ENCODE measurements at places on chromosomes 13 and 19.

DNA sequence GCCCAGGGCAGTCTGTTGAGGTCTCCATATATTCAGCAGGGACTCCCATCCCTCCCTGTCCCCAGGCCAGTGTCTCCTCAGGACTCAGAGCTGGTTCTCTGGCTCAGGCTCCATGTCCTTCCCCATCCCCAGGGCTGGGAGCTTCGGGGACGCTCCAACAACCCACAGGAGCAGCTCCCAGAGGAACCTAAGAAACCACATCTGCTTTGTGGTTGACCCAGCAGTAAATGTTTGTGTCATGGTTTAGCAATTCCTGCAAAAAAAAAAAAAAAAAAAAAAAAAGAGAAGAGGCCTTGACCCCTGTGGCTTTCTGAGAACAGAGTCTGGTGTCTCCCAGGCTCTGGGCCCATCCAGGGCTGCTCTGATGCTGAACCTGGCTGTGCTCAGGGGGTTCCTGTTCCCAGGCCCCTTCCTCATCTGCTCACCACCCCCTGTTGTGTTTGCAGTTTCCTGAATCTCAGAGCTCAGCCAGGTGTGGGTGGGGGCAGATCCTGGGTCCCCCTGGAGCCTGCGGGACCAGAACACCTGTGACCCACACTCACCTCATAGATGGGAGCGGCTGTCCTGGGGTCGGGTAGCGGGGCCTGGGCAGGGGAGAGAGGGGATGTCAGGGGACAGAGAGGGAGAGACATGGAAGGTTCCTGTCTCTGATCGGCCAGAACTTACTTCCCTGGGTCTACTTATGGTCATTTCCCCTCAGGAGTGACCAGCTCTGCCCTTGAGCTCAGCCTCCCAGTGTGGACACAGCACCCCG, 25.2 kb upstream of the CEACAM1 start:
- DNase-seq: peak; percentile 52

DNA sequence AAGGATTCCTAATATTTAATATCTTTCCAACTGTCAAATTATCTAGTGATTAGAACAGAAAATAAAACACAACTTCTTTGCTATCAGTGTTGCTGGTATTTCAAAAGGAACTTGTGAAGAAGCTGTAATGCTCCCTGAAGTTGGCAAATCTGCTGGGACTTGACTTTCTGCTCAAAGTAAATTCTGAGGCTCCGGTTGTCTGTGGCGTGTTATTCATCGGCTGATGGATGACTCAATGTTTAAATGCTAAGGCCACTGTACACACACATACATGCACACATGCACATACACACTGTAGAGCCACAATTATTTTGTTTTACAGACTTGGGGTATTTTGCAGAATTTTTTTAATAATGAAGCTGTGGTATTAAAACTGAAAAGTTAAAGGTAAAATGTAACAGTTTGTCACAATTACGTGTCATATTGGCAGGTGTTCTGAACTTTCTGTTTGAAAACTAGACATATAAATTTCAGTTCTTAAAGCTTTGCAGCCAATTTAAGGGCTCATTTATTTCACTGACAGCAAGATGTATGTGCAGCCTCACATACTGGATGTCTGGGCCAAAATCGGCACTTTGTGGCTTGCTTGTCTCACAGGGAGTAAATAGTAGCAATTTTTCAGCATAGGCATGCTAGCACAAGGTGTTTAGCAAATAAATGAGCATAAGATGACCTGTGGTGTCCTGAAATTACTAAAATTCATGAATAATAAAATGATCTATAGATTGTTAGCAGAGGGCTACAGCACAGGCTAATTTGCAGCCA, 1691.7 kb upstream of the PCDH20 start:
- DNase-seq: peak; percentile 31

DNA sequence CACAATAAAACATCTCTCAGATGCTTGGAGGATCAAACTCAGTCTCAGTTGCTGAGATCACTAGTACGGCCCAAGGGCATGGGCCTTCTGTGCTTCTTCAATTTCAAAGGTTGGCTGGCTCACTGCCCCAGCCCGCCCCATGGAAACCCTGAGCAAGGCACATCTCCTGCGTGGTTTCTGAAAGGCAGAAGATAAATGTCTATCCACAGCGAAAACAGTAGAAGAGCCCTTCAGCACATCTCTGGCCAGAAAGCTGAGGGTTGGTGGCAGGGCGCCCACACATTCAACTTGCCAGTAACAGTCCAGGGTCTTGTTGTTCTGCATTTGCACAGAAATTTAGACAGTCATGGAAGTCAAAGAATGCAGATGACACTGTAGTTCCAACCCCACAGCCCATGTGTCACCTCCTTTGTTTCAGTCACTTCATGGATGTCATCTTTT, 24.0 kb upstream of the KATNAL1 start:
- DNase-seq: no peak

- peak; percentile 20 for DNase-seq
These were observed 765.6 kb downstream of the DIAPH3 start for GRCh38 chr13:59398127-59398526.

DNA sequence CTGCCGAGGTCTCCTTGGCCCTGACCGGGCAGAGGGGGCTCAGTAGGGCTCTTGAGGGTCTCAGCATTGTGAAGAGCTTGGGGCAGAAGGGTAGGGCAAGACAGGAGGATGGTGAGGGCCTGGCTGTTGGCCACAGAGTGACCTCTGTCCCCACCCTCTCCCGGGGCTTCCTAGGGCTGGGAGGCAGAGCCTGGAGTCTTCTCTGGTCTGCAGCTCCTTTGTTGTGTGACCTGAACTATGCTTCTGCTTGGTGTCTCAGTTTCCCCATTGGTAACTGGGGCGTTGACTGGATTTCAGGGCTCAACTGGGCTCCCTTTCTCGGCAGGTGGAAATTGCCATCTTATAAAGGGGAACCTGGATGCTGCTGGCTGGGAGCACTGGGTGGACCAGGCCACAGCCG, 30.1 kb upstream of the PEPD start:
- DNase-seq: no peak

DNA sequence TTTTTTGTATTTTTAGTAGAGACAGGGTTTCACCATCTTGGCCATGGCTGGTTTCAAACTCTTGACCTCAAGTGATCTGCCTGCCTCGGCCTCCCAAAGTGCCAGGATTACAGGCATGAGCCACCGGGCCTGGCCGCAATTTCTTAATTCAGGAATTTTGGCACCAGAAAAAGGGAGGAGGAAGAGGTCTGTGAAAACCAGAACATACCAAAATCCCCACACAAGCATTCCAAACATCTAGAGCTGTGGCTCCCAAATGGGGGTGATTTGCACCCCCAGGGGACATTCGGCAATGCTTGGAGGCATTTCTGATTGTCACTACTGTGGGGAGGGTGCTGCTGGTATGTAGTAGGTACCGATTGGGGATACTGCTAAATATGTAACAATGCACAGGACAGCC, 40.2 kb upstream of the ABCC4 start:
- no peak for DNase-seq

GRCh38 chr13:58080806-58081205, 449.3 kb downstream of the PCDH17 start:
- DNase-seq: peak; percentile 3

- DNase-seq: no peak
These were observed 9.7 kb downstream of the R3HDM4 start for GRCh38 chr19:903266-903797.

DNA sequence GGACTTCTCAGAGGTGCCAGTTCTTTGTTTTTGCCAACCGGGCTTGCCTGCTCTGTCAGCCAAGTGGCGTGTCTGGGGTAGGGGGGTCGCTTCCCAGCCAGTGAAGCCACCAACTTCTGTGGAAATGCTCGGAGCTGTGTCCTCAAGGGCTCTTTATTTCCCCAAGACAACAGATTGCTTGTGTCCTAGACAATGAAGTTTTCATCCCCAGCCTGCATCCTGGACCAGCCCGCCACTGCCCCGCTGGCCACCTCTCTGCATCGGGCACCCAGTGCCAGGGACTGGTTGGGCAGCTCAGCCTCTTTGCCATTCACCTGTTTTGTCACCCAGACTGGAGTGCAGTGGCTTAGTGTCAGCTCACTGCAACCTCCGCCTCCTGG, 3.7 kb downstream of the RAB11B start:
- no peak for DNase-seq

- DNase-seq: no peak
These were observed 5.1 kb downstream of the GPR183 start for GRCh38 chr13:99301913-99302636.

DNA sequence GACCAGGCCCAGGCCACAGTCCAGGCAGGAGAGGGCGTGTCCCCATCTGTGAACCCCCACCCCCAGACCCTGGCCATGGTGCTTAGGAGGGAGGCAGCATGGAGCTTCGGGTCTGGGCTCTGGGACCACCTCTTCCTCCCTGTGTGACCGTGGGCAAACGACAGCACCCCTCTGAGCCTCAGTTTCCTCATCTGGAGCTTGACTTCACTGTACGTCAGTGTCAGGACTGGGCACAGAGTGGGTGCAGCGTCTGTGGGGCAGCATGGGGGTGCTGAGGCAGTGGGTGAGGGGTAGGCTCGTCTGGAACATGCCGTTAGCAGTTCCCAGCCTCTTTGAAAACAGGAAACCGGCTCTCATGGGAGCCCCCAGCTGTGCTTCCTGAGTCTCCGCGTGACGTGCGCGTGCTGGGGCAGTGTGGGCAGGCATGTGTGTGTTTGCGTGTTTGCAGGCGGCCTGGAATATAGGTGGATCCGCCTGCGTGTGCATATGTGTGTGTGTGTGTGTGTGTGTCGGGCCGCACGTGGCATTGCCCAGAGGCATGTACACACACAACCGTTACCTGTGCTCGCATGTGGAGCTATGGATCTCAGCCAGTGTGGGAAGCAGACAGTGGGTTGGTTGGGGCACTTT, 15.8 kb downstream of the ARRDC2 start:
- peak; percentile 72 for DNase-seq

- no peak for DNase-seq
These were observed at the start of gene TINCR for GRCh38 chr19:5567360-5567969. TINCR (minus strand) TSS chr19:5567953.

- peak; percentile 22 for DNase-seq
These were observed 71.9 kb downstream of the DCLK1 start for GRCh38 chr13:36059321-36059720.

- no peak for DNase-seq
These were observed 3.5 kb downstream of the USF2 start for GRCh38 chr19:35272122-35272719.

- DNase-seq: no peak
These were observed 19.0 kb upstream of the PLPP2 start for GRCh38 chr19:310141-310651.

GRCh38 chr13:38496917-38497316, 147.3 kb downstream of the UFM1 start:
- no peak for DNase-seq

GRCh38 chr19:30656520-30657100, 284.4 kb downstream of the ZNF536 start:
- no peak for DNase-seq

- no peak for DNase-seq
These were observed 1195.3 kb downstream of the EFNB2 start for GRCh38 chr13:105340061-105340606.

- peak; percentile 12 for DNase-seq
These were observed 5.3 kb downstream of the NCAN start for GRCh38 chr19:19217099-19217498.

- no peak for DNase-seq
These were observed 81.4 kb downstream of the IRS2 start for GRCh38 chr13:109704771-109705635.

GRCh38 chr19:15871570-15871969, 26.3 kb downstream of the CYP4F2 start:
- DNase-seq: no peak

DNA sequence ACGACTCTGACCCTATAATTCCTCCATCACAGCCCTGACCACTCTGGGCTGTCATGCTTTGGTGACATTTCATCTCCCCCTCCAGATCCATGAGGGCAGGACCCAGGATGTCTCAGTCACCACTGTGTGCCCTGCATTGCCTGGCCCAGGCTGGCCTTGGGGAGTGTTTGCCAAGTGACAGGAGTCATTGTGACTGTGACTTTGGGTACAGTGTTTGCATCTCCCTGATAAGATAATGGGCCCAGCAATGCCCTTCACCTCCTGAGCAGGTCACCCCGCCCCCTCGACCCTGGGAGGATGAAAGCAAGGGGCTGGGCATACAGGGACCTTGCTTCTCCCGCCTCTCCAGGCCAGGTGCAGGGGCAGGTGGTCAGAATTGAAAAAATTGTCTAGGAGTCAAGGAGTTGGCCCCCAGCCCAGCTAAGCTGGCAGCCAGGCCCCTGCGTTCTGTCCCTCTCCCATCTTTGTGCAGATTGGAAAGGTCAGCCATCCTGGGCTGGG, 5.9 kb upstream of the ATP4A start:
- no peak for DNase-seq

- no peak for DNase-seq
These were observed 4.6 kb downstream of the GRIN2D start for GRCh38 chr19:48398102-48398374.

- no peak for DNase-seq
These were observed 13.9 kb upstream of the EIF3G start for GRCh38 chr19:10133596-10133995.

DNA sequence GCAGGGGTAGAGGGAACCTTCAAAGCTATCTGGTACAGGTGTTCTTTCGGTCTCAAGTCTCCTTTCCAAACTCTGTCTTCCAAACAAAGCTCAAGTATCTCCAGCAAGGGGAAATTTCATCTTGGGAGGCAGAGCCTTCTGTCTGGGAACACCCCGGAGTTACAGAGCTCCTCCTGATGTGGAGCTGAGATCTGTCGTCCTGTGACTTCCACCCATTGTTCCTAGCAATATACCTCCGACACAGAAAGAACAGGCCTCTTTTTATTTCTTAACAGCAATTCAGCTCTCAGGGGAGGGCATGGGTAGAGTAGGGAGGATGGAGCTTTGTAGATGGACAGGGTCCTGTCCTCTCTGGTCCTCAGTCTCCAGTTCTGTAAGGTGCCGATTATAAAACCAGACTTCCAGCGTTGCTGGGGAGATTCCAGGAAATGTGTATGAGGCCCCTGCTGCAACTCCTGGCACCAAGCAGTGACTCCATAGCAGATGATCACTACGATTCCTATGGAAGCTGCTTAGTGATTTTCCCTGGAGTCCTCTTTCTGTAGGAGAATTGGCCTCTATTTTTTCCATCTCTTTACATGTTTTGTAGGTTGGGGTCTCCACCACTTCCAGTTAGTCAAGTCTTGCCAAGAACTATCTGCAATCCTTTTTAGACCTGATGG, 56.0 kb upstream of the ARGLU1 start:
- DNase-seq: no peak

- DNase-seq: no peak
These were observed 221.5 kb upstream of the NBEA start for GRCh38 chr13:34720618-34721017.

DNA sequence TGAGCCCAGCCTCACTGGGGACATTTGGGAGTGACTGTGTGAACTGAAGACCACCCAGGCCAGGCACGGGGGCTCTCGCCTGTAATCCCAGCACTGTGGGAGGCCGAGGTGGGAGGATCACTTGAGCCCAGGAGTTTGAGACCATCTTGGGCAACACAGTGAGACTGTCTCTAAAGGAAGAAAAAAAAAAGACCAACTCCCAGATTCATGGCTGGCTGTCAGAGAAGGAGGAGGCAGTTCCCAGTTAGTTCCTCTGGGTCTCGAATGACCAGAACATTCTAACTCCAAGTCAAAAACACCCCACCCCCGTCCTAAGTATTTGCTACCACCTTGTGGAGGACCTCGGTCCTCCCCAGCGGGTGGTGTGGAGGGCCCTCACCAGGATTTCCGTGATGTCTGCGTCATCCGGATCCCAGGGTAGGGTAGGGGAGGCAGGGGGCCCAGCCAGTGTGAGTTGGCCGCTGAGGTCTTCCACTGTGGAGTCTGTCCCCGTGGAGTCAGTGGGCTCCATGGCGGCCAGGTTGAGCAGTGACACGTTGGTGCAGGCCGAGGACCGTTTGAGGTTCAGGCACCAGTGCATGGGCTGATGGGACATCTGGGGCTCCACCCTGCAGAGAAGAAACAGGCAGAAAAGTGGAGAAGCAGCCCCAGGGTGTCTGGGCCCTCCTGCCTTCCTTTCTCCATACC, 1.3 kb downstream of the TSKS start:
- peak; percentile 48 for DNase-seq

- DNase-seq: no peak
These were observed 1677.7 kb downstream of the OLFM4 start for GRCh38 chr13:54706336-54706735.

Measured in fibroblast of skin of right quadriceps (primary cell).